ENCODE measurements at places on chromosomes 2 and 18.
A peak's percentile ranks its signal among the peaks of the same experiment; 100 is the strongest.

DNA sequence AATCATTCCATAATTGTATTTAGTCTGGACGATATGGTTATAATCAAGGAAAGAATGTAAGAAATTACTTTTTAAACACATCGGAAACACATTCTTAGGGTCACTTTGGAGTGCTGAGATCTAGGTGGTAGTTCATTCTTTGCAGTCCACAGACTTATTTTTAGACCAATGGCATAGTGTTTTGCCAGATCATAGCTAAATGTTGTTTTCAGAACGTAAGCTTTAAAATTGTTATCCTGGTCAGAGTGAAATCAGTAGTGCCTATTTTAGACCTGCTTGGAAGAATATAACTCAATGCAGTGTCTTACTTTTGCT is 4.3 kb downstream of the MYL12A start:
- DNase-seq = peak; percentile 86

GRCh38 chr2:67895227-67895941 is 167.4 kb downstream of the C1D start:
- no peak for DNase-seq

DNA sequence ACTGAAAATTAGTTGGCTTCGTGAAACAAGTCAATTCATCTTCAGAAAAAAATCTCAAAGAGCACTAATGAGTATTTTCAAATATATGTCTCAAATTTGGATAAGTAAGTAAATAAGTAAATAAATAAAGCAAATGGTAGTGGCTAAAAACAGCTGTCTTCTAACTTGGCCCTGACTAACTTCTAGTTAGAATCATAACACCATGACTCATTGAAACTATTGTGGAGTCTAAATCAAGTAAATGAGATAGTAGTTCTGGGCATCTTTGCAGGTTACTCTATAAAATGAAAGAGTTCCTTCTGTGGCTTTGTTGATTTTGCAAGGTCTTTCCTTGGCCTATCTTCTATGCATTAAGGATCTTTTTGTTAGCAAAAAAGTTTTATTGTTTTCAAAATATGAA is 110.7 kb downstream of the SLC8A1 start:
- DNase-seq = peak; percentile 32

DNA sequence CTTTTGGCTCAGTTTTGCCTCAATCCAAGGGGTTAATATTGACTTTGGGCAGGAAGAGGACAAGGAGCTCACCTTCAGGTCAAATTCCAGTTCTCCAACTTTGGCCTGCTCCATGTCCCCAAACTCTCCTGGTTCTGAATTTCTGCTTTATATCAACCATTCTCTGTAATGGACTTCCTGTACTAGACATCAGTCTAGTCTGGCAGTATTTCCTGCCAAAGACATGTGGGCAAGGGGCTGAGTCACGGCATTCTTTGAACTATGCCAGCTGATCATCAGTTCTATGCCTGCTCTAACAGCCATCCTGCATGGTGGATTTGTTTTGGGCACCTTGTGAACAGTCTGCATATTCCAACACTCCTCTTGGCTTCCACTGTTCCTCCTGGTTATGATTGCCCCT is 199.4 kb downstream of the ZEB2 start:
- peak; percentile 62 for DNase-seq

GRCh38 chr2:72442270-72442669 is 294.6 kb upstream of the CYP26B1 start:
- no peak for DNase-seq

DNA sequence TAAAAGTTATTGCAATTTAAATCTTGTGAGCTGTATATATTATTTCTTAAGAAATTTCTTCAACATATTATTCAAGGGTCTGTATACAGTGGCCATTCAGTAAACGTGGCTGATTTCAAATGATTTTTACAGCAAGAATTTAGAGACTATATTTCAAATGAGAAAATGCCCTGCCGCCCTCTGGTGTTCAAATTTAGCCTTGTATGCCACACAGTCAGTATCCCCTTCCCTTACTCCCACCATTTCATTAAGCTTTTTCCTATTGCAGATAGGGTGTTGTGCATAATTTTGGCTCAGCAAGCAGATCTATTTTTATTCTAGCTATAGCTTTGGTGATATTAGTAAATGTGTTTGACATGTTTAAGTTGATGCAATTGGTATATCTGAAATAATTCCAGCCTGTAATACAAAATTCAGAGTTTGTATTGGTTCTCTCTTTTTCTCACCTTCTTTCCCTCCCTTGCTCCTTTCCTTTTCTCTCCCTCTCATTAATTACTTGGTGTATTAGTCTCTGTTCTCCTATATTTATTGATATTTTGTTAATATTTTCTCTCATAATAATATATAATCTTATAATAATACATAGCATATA is 22.8 kb upstream of the SCN7A start:
- peak; percentile 6 for DNase-seq

DNA sequence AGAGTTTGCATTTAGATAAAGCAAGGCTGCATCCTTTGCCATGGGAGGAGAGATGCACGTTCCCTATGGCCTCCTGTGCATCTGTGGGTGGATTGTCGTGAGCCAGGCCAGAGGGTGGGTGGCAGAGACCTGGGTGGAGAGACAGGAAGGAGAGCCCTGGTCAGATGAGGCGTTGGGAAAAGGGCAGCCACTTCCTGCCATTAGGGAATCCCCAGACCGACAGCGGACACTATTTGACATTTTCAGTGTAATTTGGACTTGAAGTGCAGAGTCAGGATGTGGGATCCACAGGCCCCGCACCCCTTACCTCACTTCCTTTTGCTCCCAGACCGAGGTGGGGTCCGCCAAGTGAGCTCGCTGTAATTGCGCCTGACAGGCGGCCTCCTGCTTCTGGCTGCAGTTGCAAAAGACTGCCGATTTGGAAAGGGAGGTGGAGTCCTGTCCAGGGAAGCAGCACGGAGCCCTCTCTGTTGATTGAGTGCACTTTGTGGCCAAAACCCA is 150.0 kb downstream of the DYSF start:
- no peak for DNase-seq
